ENCODE measurements at places on chromosomes 6 and 20. TPM values are rescaled to one million over a fixed set of nuclear protein-coding genes. Genes with fewer than 3 reads are reported as not detected.

DNA sequence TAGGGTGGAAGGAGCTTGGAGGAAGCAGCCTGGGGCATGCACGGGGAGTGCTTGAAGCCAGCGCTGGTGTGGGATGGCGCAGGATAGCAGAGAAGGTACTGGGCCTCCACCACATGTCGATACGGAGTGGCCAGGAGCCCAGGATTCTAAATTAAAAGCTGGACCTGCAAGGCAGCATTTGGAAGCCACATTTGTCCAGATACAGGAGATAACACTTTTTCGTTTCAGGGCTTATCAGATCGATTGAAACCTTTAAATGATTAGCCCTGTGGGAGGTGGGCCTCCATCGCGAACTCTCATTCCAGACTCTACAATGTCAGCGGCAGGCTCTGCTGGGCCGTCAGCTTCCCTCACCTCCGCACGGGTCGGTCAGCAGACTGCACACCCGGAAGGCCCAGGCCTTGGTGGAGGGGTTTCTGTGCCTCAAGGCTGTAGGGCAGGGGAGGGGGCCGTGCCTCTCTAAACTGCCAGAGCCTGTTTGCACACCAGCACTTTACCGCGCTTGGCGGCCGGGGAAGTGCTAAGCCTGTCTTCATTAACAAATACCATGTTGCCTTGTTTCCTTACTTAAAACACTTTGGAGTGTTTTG is 17.9 kb downstream of the EDN3 start:
- DNase-seq: no peak

GRCh38 chr6:168223150-168223549 is 96.4 kb downstream of the DACT2 start:
- DNase-seq: no peak

GRCh38 chr6:122610690-122611455 is 668 bp downstream of the PKIB start:
- peak; percentile 28 for DNase-seq

Gene FOXF2
- total RNA-seq: 4.0 TPM

DNA sequence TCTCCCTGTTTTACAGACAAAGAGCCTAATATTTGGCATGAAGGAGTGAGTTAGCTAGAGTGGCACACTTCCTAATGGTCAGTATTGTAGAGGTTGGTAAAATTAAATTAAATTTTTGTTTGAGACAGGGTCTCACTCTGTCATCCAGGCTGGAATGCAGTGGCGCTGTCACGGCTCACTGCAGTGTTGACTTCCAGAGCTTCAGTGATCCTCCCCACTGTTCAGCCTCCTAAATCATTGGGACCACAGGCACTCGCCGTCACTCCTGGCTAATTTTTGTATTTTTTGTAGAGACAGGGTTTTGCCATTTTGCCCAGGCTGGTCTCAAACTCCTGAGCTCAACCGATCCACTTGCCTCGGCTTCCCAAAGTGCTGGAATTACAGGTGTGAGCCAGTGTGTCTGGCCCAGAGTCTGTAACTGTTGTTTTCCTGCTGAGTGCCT is 70.9 kb downstream of the SCAND1 start:
- DNase-seq: no peak

Gene FOXS1
- 0.07 TPM for total RNA-seq

DNA sequence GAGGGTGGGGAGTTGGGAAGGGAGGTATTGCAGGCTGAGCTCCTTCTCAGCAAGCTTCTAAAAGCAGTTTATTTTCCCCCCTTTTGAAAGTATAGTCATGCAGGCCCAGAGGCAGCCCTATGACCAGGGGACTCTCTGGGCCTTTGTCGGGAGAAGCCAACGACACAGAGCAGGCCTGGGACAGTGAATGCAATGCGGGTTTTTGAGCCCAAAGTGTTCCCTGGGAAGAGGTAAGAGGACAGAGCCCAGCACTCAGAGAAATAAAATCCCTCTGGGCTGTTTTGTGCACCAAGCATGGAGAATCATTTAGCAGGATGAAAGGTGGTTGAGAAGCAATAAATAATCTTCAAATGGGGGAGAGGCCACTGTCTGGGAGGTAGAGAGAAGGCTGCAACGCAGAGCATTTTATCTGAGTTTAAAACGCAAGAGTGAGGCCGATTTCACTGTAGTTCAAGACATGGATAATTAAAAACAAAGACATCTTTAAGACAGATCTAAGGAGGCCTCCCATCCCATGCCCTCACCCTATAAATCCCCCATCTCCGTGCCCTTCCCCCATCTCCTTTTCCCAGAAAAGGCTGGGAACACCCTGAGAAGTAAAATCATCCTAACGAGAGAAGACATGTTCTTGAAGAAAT is 237.5 kb downstream of the CDC5L start:
- DNase-seq: no peak

Gene HEY2
- not detected for total RNA-seq

DNA sequence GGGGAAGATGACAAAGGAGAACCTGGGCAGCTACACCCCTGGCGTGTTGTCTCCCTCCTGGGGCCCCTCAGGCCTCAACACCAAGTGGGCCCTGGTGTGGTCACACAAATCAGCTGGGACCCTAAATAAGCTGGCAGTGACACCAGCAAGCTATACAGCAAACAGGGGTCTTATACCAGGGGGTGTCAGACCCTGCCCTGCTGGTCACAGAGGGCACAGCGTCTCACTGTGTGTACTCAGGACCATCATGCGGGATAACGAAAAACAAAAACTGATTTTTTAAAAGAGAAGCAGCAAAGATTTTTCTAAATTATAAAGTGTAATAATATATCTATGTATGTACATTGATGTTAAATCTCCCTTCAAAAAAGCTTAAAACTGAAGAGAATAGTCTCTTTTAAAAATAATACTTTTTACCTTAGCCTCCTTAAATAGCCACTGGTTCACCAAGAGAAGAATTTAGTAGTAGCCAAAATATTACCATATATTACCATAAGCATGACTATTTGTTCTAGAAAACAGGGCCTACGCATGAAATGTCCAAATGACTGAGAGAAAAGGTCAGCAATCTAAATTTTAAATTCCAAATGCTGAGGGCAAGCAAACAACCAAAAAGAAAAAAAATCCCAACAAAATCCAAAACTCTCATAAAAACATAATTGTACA is 220.4 kb downstream of the KIF16B start:
- no peak for DNase-seq

GRCh38 chr6:64482631-64483030 is 847.0 kb downstream of the PHF3 start:
- DNase-seq: no peak

Gene CSTF1
- 135 TPM for total RNA-seq

DNA sequence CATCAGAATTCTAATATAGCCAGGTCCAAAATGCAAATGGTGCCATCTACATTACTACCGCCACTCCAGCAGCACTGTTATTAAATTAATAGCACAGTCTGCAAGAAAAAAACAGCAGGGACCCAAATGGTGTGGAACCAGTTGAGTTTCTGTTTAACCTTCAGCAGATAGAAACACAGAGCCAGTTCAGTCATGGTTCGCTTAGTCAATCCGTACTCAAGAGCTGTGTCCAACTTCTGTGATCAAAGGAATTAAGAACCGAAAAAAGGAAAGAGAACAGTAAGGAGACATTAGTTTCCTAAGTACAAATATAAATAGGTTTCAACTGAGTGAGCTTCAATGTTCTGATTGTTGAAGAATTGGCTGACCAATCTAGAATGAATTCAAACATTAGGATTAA is 107.7 kb downstream of the TRDN start:
- DNase-seq: no peak

DNA sequence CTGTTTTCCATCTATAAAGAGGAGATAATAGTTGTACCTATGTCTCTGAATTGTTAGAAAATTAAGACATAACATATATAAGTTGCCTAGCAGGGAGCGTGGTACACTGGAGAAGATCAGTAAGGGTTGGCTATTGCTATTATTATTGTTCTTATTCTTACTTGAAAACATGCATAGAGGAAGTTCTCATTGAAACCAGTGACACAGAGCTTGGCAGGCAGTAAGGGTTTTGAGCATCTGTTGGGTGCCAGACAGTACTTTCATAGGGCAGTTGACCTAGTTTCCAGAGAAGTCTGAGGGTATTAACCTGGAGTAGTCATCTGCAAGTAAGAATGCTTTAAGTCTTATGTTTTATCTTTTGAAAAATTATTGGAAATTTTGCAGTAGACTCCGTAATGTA is 13.3 kb upstream of the SGK1 start:
- peak; percentile 15 for DNase-seq

GRCh38 chr6:137076277-137077068 is 31.7 kb upstream of the IL20RA start:
- DNase-seq: peak; percentile 57

DNA sequence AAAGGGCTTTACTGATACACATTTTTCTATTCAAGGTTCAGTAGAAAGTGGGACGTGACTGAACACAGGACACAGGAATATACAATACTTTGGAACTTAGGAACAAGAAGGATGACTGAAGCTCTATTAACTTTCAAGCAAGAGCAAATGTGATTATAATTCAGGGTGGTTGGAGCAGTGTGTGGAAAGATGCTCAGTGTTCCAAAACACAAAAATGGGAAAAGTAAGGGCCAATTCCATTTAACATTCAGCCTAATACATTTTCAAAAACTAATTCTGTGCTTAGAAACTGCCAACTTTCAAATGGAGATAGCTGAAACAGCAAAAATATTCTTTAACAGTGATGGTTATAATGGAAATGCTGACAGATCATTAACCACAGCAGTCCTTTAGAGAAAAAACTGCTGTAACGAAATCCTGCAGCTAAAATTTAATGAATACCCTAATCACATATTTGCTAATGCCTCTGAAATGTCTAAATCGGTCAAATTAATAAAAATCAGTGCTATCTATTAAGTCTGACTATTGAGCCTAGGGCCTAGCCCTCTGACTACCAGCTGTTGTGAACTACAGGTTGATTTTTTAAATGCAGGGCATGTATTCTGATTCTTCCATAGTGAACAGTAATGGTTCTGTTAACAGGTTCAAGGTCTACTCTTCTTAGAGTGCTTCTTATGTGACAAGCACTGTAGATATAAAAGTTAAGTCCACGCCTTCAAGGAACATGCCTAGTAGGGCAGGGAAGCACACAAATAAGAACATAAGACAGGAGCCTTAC is 45.9 kb downstream of the RARS2 start:
- DNase-seq: no peak

GRCh38 chr20:44979090-44979621 is 12.8 kb downstream of the STK4 start:
- no peak for DNase-seq

GRCh38 chr6:32774426-32774825 is 11.1 kb upstream of the HLA-DQB2 start:
- no peak for DNase-seq

DNA sequence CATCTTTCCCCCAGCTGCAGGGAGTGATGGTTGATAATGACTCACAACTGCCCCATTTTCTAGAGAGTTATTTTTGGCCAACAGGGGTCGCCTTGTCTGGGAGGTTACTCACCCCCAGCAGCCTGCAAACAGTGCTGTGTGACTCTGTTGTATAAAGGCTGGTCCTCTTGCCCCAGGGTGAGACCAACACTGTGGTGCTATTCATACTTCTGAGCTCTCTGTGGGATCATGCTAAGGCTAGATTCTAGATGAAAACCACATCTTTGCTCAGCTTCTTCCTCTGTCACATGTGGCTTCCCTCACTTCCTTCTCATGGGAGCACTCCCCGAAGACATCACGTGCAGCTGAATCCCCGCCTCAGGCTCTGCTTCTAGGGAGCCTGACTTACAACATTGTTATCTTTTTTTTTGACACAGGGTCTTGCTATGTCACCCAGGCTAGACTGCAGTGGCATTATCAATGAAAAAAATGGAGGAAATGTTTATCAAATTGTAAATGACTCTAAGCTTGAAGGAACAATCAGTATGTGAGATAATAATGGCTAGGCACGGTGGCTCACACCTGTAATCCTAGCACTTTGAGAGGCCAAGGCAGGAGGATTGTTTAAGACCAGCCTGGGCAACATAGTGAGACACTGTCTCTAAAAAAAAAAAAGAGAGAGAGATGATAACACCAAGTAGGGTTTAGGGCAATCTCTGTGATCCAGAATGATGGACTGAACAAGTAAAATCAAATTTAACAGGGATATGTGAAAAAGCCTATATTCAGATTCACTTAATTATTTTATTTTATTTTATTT is 55.7 kb upstream of the SLC23A2 start:
- peak; percentile 28 for DNase-seq

DNA sequence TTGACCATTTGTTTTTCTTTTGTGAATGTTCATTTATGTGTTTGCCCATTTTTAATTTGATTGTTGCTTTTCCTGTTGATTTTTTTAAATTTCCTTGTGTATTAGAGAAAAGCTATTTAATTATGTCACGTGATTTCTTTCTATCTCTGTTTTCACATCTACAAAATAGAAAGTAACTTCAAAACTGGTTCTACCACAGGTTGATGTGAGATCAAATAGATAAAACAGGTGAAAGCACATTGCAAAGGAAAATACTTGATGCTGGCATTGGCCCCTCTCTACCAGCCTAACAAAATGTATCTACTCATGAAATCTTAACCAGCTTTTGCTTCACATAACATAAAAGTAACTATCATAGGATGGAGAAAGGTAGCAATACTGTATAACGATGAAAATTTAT is 129.2 kb downstream of the TMEM242 start:
- no peak for DNase-seq

GRCh38 chr20:58436868-58437645 is 48.0 kb downstream of the VAPB start:
- DNase-seq: no peak

Gene TP53INP2
- total RNA-seq: not detected

Gene SRPK1
- 46.6 TPM for total RNA-seq

Gene ZBTB46
- 15.9 TPM for total RNA-seq

DNA sequence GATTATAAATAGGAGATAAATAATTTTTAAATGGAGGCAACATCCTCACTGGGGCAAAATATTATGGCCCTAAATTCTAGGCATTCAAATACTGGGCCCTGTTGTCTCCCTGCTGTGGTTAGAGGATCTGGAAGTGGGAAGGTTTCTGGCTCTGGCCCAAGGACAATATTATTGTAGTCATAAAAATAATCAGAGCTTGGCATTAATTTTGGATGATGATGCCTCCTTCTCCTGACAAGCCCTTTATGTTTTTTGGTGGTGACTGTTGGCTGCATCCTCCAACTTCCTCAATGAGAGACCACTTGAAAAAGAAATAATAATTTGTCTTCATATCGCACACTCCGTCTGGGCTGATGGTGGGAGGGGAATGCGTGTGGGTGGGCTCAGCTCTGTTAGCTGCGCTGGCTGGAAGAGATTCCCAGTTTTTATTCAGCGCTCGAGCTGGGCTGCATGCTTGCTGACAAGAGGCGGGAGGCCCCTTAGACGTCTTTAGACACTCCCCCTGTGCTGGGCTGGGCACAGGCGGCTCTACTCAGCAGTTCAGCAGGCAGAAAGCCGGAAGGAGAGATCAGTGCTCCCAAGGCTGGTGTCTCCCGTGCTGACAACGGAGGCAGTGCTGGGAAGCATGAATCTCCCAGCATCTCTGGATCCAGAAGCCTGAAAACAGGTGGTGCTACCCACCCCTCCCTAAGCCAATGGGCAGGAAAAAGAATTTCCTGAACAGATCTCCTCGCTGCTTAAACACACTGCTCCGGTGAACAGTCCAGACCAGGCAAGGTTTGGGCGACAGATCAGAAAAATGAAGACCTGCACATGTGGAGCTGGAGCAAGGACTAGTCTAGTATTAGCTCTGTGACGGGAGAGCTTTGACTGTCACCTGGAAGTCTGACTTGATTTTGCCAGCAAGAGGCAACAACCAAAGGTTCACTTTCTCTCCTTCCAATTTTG is 97.7 kb downstream of the SYCP2 start:
- peak; percentile 70 for DNase-seq

- DNase-seq: peak; percentile 98
Measured at GRCh38 chr20:50320901-50321796, 130.5 kb downstream of the CEBPB start.

Gene NMBR
- not detected for total RNA-seq

Gene DSP
- total RNA-seq: 0.10 TPM
